ENCODE measurements at places on chromosomes 1 and 21. TPM values are rescaled to one million over a fixed set of nuclear protein-coding genes. Genes with fewer than 3 reads are reported as not detected.

- H3K27ac ChIP-seq, result no peak overlapping the region
- DNase-seq, result no peak
- H3K4me1 ChIP-seq, result no peaks in the 10 kb centered on the region
- no peaks in the 10 kb centered on the region for H3K27me3 ChIP-seq
- no peak overlapping the region for H3K4me3 ChIP-seq
- no peaks in the 10 kb centered on the region for H3K36me3 ChIP-seq
These were observed 2.6 kb upstream of the FTCD start for GRCh38 chr21:46157987-46158451.

GRCh38 chr1:185311589-185312225 lies 5.3 kb downstream of the IVNS1ABP start:
- H3K27ac ChIP-seq, result no peak overlapping the region
- no peaks in the 10 kb centered on the region for H3K27me3 ChIP-seq
- H3K36me3 ChIP-seq, result no peaks in the 10 kb centered on the region
- H3K4me3 ChIP-seq, result no peak overlapping the region

GRCh38 chr1:208541225-208541855 lies 297.2 kb upstream of the PLXNA2 start:
- no peaks in the 10 kb centered on the region for H3K4me1 ChIP-seq
- H3K4me3 ChIP-seq, result no peak overlapping the region
- H3K27me3 ChIP-seq, result no peaks in the 10 kb centered on the region
- no peak for DNase-seq

DNA sequence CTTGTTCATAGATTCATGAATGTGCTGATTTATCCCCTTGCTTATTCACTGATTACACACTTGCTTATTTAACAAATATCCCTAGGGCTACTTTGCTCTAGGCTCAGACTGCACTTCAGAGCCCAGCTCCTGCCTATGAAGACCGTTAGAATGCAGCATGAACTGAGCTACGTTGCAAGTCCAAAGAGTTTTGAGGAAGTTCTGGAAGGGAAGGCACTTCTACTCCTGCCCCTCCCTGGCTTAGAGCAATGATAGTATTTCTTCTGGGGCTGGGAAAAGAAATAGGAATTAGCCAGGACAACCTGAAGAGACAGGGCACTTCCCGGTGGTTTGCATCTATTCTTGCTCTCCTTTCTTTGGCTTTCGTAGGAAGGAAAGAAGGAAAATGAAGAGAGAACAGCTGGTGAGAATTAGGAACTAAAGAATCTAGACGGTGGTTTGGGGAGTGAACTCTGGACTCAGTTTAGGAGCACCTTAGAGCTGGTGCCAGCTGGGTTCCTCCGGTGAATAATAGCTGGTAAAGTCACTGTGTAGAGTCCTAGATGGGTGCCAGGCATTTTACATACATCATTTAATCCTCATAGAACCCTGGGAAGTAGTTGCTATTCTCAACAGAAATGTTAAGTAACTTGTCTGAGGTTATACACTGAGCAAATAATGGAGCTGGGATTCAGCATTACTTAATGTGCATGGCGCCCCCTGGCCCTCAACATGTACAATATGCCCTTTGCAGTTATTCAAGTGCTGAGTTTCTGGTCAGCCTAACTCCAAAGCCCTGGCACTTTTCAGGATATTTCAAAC lies 65.9 kb downstream of the NDUFS5 start:
- no peaks in the 10 kb centered on the region for H3K36me3 ChIP-seq
- H3K4me3 ChIP-seq, result no peak overlapping the region
- H3K27me3 ChIP-seq, result no peaks in the 10 kb centered on the region
- DNase-seq, result peak; percentile 77
- no peak overlapping the region for H3K27ac ChIP-seq
- H3K4me1 ChIP-seq, result no peaks in the 10 kb centered on the region

GRCh38 chr1:225445639-225446594 lies 18.1 kb upstream of the LBR start:
- no peaks in the 10 kb centered on the region for H3K27me3 ChIP-seq
- no peaks in the 10 kb centered on the region for H3K36me3 ChIP-seq
- H3K27ac ChIP-seq, result peak overlapping the region; percentile 70
- H3K4me1 ChIP-seq, result peaks cover 2% of the 10 kb centered on the region
- DNase-seq, result no peak
- no peak overlapping the region for H3K4me3 ChIP-seq

DNA sequence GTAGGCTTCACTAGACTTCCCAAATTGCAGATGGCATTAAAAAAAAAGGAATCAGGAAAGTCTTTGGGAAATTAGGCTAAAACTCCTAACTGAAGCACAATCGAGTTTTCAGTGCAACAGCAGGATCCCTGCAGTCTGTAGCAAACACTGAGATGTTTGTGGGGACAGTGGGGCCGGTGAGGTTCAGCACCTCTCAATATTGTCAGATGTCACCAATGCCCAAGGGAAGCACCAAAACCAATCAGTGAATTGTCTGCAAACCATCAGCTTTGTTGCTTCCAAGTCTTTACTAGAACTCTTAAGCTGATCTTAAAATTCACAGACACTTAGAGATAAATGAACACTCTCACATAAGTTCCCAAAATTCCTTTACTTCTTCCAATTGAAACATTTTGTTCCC lies 2.6 kb downstream of the ERG start:
- H3K4me3 ChIP-seq, result no peak overlapping the region
- H3K4me1 ChIP-seq, result no peaks in the 10 kb centered on the region
- H3K27ac ChIP-seq, result no peak overlapping the region
- DNase-seq, result no peak
- no peaks in the 10 kb centered on the region for H3K36me3 ChIP-seq
- H3K27me3 ChIP-seq, result no peaks in the 10 kb centered on the region

- no peak overlapping the region for H3K4me3 ChIP-seq
- no peak for DNase-seq
- no peak overlapping the region for H3K27ac ChIP-seq
These were observed 458.1 kb downstream of the DISC1 start for GRCh38 chr1:232084584-232085223.

DNA sequence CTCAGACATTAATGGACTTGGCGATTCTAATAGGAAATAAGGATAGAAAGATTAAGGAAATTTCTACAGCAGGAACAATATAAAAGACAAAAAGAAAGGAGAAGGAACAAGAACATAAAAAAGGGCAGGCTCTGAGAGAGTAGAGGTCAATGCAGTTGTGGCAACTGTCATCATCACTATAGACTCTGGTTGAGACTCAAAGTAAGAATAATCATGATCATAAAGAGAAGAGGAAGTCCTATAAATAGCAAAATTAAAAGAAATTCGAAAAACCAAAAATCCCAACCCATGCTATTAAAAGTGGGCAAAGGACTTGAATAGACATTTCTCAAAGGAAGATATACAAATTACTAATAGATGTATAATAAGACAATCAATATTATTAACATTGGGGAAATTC lies 14.4 kb upstream of the XCL1 start:
- no peaks in the 10 kb centered on the region for H3K27me3 ChIP-seq
- DNase-seq, result no peak
- H3K36me3 ChIP-seq, result no peaks in the 10 kb centered on the region
- H3K27ac ChIP-seq, result no peak overlapping the region

- no peak overlapping the region for H3K4me3 ChIP-seq
- no peaks in the 10 kb centered on the region for H3K4me1 ChIP-seq
- DNase-seq, result no peak
- no peaks in the 10 kb centered on the region for H3K27me3 ChIP-seq
- H3K27ac ChIP-seq, result no peak overlapping the region
- no peaks in the 10 kb centered on the region for H3K36me3 ChIP-seq
These were observed 1.4 kb downstream of the SLC22A15 start for GRCh38 chr1:115977499-115978258.

DNA sequence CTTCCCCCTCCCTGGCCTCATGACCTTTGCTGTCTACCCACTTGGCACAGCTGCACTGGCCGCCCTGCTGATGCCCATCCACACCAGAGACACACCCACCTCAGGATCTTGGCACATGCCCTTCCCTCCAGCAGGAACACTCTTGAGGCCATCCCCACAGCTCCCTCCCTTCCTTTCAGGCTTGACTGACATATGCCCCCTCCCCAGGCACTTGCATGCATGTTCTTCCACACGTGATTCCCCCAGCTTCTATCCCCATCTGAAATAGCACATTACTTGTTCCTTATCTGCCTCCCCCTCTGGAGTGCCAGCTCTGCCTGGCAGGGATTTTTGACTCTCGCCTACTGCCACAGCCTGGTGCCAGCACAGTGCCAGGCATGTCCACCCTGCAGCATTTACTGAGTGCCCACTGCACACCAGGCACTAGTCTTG lies 98.5 kb upstream of the SLC25A33 start:
- no peaks in the 10 kb centered on the region for H3K36me3 ChIP-seq
- H3K27me3 ChIP-seq, result no peaks in the 10 kb centered on the region
- no peak overlapping the region for H3K27ac ChIP-seq
- no peak for DNase-seq
- H3K4me1 ChIP-seq, result peaks cover 16% of the 10 kb centered on the region
- no peak overlapping the region for H3K4me3 ChIP-seq

DNA sequence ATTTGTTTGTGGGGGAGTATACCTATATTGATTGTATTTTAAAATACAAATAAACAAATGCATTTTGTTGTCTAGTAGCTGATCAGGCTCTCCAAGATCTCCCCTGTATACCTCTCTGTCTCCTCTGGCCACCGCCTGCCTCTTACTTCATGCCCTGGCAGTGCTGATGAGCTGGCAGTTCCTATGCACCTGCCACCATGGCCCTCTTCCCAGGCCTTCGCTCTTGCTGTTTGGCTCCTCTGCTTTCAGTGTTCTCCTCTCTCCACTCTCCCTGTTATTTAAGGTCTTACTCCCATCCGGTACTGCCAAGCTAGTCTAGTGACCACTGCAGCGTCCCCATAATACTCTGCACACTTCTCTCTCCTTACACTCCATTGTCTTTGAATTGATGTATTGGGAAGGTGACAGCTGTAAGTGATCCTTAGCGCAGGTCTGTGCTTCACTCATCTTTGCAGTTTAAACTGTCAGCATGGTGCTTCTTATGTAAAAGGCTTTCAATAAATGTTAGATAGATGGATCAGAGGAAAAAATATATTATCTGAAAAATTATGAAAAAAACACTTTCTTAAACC lies 88.1 kb upstream of the ATP1A1 start:
- H3K36me3 ChIP-seq, result no peaks in the 10 kb centered on the region
- H3K27ac ChIP-seq, result no peak overlapping the region
- H3K4me3 ChIP-seq, result no peak overlapping the region
- no peak for DNase-seq
- no peaks in the 10 kb centered on the region for H3K4me1 ChIP-seq

GRCh38 chr1:30759718-30760281 lies 2.2 kb upstream of the LAPTM5 start:
- no peak for DNase-seq
- no peaks in the 10 kb centered on the region for H3K4me1 ChIP-seq
- H3K27ac ChIP-seq, result no peak overlapping the region
- no peaks in the 10 kb centered on the region for H3K36me3 ChIP-seq
- H3K4me3 ChIP-seq, result no peak overlapping the region
- H3K27me3 ChIP-seq, result no peaks in the 10 kb centered on the region

- H3K27me3 ChIP-seq, result no peaks in the 10 kb centered on the region
- no peak for DNase-seq
- no peak overlapping the region for H3K27ac ChIP-seq
- no peak overlapping the region for H3K4me3 ChIP-seq
These were observed 45.0 kb upstream of the DNAJC6 start for GRCh38 chr1:65264197-65264929.

- no peak for DNase-seq
- H3K4me3 ChIP-seq, result no peak overlapping the region
- H3K4me1 ChIP-seq, result no peaks in the 10 kb centered on the region
- H3K27me3 ChIP-seq, result no peaks in the 10 kb centered on the region
These were observed 2.1 kb upstream of the OBSCN start for GRCh38 chr1:228205526-228206436.

DNA sequence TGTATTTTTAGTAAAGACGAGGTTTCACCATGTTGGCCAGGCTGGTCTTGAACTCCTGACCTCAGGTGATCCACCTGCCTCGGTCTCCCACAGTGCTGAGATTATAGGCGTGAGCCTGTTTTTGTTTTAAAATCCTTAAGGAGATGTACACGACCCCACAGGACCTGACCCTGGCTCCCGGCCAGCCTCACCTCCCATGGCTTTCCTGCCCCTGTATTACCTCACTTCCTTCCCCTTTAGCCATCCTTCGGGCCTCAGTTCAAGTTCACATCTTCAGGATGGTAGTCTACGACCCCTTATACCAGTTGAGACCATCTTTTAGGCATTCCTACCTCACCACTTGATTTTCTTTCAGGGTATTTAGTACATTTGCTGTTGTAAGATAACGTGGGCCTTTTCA lies 36.3 kb downstream of the TCP10L start:
- H3K4me3 ChIP-seq, result no peak overlapping the region
- no peaks in the 10 kb centered on the region for H3K4me1 ChIP-seq
- H3K27ac ChIP-seq, result no peak overlapping the region
- no peaks in the 10 kb centered on the region for H3K36me3 ChIP-seq

DNA sequence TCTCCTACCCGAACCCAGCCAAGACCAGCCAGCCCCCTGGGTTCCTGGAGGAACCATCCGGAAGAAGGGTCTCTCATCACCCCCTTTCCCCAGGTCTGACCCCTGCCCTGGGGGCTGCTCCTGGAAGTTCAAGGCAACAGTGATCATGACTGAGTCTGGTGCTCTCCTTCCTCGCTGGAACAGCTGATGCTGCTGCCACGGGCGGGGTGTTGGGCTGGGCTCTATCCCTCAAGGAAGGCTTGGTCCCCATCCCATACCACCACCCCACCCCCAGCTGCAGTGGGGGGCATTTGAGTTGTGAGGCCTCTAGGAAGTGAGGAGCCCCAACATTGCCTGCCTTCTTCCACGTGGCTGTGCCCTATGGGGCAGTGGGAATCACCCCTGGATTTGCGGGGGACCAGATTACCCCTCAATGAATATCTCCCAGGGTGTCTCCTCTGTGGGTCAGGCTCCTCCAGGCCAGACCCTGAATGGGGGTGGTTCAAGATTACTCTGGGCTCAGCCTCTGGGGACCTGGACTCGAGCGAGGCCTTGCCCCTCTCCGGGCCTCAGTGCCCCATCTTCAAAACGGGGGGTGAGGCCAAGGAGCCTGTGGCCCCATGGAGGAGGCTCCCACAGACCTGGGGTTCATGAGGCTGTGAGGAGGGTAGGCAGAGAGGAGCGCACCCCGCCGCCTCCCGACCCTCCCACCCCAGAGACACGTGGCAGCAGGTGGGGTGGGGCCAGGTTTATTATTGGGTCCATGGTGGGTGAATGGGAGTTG lies 2.8 kb downstream of the MASP2 start:
- H3K4me1 ChIP-seq, result no peaks in the 10 kb centered on the region
- no peak overlapping the region for H3K27ac ChIP-seq
- H3K36me3 ChIP-seq, result no peaks in the 10 kb centered on the region
- H3K4me3 ChIP-seq, result no peak overlapping the region
- no peaks in the 10 kb centered on the region for H3K27me3 ChIP-seq
- DNase-seq, result no peak

- DNase-seq, result no peak
- no peaks in the 10 kb centered on the region for H3K36me3 ChIP-seq
- no peak overlapping the region for H3K27ac ChIP-seq
- no peaks in the 10 kb centered on the region for H3K27me3 ChIP-seq
These were observed 32.2 kb downstream of the HENMT1 start for GRCh38 chr1:108628665-108629064.

The LAX1 gene
- total RNA-seq, result 0.40 TPM

The GJA9 gene
- 0.28 TPM for total RNA-seq

The ZNF687 gene
- 46.4 TPM for total RNA-seq

The ZFP69 gene
- 3.2 TPM for total RNA-seq

The DNASE2B gene
- total RNA-seq, result 0.85 TPM

The CAMK2N1 gene
- total RNA-seq, result 12.7 TPM
